ENCODE measurements at places on chromosomes 2 and 18.

- no peak for DNase-seq
These were observed 115.6 kb downstream of the GLI2 start for GRCh38 chr2:120851116-120851773.

GRCh38 chr2:65256054-65256453 is 28.4 kb downstream of the ACTR2 start:
- DNase-seq: no peak

- no peak for DNase-seq
These were observed 23.3 kb downstream of the AOX1 start for GRCh38 chr2:200609028-200609614.

DNA sequence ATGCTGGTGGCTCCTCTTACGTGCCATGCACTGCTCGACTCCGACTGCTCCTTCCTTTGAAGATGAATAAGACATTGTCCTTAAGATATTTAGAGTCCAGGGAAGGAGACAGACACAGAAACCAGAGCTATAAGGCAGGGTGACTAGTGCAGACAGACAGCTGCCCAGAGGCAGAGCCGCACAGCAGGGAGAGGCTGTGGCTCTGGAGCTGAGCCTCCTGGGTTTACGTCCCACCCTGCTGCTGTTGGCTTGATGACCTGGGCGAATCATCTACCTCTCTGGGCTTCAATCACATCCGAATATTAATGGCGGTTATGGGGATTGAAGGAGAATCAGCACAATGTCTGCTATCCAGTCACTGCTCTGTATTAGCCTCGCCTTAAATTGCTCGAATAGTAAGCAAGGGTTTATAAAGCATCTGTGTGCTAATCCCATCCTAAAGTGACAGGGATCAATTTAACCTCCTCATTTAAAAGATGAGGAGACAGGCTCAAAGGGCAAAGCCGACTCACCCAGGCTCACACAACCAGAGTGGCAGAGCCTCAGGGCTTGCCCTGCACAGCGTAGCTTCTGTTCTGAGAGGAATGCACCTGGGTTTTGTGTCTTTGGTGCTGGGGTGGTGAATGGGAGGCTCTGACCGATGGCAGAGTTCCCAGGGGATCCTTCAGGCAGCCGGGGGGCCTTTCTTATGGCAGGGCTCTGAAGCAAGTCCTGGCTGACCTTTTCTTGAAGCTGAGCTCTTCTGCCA is 284.1 kb downstream of the MYCN start:
- no peak for DNase-seq

DNA sequence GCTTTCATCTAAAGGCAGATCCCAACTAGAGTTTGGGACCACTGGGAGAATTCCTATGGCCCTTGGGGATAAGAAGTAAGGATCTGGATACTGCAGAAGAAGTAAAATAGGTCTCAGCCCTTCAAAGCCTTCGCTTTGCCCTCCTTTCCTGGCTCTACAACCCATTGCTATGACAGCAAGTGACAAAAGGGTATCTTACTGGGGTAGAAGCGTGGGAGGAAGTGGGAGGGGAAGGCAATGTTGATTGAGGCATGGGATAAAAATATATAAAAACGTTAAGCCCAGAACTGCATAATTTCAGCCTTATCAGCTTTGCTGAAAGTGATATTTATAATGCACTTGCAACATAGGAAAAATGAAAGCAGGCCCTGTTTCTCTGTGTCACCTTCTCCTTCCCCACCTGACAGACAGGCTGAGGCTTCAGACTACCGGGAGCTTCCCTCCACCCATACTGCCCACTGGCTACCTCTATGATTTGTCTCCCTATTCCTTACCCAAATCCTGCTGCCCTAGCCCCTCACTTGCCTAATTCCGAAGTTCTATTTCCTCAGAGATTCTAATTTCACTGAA is 14.9 kb upstream of the SOS1 start:
- no peak for DNase-seq

DNA sequence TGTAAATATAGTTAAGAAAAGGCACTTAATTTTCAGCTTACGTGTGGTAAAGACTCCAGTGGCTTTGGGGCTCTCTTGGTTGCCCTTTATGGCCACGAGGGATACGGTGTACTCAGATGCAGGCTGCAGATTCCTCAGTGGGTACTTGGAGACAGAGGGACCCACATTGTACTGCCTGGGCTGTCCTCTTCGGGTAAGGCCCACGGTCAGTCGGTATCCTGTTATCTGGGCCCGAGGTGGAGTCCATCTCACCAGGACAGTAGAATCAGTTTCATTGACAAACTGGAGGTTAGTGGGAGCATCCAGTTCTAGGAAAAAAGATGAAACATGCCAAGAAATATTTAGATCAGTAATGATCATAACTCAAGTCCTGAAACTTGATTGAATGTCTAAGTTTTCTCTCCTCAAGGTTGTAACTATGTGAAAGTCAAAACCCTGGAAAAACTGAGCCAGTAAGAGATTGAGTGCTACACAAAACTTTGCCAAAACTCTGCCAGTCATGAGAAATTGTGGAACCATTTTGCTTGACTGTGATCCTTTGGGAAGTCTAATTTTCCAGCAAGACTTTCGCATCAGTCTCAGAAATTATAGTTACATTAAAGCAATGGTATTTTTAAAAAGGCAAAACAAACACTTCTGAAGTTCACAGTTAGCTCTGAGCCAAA is 31.4 kb downstream of the FN1 start:
- DNase-seq: no peak

DNA sequence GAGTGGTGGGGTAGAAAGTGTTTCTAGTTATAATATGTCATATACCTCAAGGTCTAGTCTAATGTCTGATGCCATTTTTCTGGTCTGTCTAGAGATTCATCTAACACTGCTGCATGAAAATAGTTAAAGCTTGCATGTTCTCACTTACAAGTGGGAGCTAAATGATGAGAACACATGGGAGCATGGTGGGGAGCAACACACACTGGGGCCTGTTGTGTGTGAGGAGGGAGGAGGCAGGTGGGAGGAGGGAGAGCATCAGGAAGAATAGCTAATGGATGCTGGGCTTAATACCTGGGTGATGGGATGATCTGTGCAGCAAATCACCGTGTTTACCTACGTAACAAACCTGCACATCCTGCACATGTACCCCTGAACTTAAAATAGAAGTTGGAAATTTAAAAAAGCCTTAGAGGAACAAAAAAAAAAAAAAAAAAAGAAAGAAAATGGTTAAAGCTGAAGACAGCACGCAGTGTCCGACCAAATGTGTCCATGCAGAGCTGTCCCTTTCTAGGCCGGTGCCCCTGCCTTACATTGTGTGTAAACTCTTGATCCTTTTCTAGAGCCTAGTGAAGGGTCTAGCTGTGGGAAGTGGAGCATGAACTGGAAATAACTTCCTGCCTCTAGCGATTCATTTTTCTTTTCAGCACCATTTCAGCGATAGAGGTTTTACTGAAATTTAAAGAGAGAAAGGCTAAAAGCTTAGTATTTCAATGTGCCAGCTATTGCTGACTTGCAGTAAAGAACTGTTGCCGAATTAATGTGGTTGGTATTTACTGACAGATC is 94.0 kb downstream of the FMNL2 start:
- no peak for DNase-seq

- DNase-seq: no peak
These were observed 242.0 kb downstream of the CALCRL start for GRCh38 chr2:187206071-187206470.

- no peak for DNase-seq
These were observed 5.2 kb downstream of the CCL20 start for GRCh38 chr2:227818675-227819397.

- DNase-seq: no peak
These were observed 127.0 kb upstream of the CCDC195 start for GRCh38 chr2:224843141-224843540.

- DNase-seq: peak; percentile 92
These were observed 230.9 kb upstream of the SMAD2 start for GRCh38 chr18:48161191-48161910.

DNA sequence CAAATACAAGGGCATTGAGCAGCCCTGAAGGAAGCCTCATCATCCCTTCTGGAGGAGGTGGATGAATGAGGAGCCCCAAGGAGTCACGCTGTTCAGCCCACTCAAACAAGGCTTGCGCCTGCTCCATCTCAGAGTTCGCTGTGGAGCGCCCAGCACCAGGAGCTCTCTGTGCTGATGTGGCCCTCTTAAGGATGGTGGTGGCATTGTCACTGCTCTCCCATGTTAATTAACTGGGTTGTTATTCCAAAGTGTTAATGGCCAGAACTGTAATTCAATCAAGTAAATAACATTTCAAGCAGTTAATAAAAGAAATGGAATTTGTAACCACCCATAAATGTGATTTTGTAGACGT is 726.0 kb upstream of the RAB6C start:
- peak; percentile 1 for DNase-seq

DNA sequence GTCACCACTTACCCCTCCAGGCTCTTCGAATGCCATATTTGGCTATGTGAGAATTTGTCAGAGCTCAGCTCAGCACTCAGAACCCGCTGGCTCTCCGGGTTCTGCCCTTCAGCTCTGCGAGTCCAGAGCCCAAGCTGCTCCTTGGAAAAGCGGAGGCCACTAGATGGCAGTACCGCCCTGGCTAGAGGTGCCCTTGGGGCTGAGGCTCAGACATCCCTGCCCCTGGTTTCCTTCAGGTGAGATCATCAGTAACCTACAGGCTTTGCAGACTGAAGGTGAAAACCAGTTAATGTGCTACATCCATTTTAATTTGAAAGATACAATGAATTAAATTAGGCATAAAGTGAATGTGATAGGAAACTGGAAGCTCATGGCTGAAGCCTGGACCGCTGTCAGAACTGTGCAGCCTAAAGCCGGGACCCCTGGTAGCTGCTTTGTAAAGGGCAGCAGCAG is 285.6 kb downstream of the AGAP1 start:
- peak; percentile 32 for DNase-seq

DNA sequence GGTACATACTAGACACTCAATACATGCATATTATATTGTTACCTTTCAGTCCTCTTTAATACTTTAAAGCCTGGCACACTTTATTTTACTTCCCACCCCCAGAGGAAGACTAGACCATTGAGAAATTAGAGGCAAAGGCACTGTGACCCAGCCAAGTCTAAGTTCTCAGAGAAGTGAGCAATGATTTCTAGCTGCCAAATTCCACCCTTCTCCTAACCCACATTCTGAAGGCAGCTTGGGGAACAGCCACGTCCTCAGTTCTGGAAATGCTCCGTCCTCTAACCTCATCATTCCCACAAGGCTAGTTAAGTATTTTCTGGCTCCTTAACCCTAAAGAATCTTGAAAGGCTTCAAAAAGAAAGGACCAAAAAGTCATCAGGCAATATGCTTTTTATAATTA is 86.6 kb downstream of the COL5A2 start:
- DNase-seq: no peak

DNA sequence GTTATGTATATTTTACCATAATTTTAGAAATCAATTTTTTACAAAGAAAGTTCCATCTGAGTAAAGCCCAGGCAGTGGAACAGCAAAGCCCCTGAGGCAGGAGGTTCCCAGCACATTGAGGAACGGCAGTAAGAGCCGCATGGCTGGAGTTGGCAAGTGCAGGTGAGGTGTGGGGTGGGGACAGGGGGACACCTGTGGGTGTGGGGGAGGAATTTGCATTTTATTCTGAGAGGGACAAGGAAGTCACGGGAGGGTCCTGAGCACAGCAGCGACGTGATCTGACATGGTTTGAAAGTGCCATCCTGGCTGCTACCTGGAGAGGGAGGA is 16.1 kb upstream of the ADI1 start:
- no peak for DNase-seq

- DNase-seq: peak; percentile 48
These were observed 373.6 kb downstream of the MBD2 start for GRCh38 chr18:53850902-53851301.

GRCh38 chr18:39259736-39260135 is 1694.1 kb upstream of the CELF4 start:
- DNase-seq: no peak

GRCh38 chr18:78017869-78018268 is 768.2 kb downstream of the GALR1 start:
- no peak for DNase-seq

- DNase-seq: no peak
These were observed 82.4 kb upstream of the PHLPP1 start for GRCh38 chr18:62632788-62633455.

GRCh38 chr2:218716070-218716469 is 5.4 kb downstream of the TTLL4 start:
- DNase-seq: no peak

- DNase-seq: no peak
These were observed 16.1 kb upstream of the ANKRD53 start for GRCh38 chr2:70962211-70962884.

- DNase-seq: no peak
These were observed 220.1 kb downstream of the IRS1 start for GRCh38 chr2:226579519-226579918.

GRCh38 chr2:40760071-40760666 is 308.3 kb upstream of the SLC8A1 start:
- peak; percentile 6 for DNase-seq

DNA sequence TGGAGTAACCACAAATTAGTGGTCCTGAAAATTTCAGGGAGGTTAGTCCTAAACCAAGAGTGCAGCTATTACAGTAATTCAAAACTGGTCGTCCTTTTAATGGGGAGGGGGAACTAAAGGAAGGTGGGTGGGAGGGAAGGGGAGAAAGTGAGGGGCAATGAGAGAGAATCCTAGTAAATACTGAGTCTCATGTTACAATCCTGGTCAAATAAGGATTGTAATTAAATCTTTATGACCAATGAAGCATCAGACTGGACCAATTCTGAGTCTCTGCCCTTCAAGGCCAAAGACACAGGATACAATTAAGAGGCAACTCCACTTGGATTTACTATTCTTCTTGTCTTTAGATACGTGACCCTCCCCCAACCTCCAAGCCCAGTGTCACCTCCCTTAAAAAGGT is 262.9 kb downstream of the BCL11A start:
- no peak for DNase-seq

DNA sequence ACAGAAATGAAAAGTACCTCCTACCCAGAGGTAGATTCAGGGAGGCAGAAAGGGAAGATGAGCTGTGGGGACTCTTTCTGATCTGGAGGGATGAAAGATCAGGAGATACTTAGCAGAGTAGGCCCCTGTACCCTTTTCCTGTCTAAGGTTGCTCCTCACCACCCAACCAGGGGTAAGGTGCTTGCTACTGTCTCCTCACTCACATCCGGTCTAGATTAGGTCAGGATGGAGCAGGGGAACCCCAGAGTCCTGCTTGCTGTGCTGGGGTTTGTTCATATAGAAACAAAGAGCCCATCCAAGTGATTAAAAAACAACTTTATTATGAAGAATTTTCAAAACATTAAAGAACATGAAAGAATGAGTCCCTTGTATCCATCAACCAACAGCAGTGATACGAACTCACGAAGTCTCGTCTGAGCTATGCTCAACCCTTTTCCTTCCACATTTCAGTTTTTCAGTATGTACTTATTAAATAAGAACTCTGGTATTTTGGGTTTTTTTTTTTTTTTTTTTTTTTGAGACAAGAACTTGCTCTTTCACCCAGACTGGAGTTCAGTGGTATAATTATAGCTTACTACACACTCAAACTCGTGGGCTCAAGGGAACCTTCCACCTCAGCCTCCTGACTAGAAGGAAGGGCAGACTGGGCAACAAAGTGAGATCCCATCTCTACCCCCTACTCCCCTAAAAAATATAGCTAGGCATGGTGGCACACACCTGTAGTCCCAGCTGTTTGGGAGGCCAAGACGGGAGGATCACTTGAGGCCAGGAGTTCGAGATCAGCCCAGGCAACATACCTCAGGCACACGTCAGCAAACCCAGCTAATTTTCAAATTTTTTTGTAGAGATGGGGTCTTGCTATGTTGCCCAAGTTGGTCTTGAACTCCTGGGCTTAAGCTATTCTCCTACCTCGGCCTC is 28.5 kb upstream of the MCFD2 start:
- DNase-seq: no peak

Data from NCI-H1092 treated with DMSO at 0.1 percent for 48 hours (cell line).